ENCODE measurements at places on chromosomes 5 and 9. TPM values are rescaled to one million over a fixed set of nuclear protein-coding genes. Genes with fewer than 3 reads are reported as not detected.

DNA sequence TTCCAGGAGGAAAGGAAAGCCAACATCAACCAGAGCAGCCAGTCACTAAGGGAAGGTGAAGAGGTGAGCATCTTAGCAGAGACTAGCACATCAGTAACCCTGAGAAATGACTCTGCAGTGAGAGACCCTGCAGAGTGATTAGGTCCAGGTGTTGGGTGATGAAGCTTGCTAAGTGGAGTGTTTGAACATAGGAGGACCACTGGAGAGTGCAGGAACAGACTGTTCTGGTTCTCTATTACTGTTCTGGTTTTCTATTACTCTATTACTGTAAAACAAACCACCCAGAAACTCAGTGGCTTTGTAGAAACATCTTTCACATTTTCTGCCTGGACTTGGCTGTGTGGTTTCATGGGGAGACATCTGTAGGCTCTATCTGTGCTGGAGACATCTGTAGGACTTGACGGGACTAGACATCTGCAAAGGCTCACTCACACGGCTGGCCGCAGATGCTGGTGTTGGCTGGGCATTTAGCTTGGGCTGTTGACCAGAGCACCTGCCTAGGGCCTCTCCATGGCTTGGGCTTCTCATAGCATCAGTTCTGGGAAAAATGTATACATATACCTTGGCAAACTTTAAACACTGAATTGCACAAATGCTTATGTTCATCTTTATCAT is 33.4 kb upstream of the SPATA31E1 start:
- no peaks in the 10 kb centered on the region for H3K4me1 ChIP-seq
- H3K4me3 ChIP-seq, result no peak overlapping the region
- no peaks in the 10 kb centered on the region for H3K27me3 ChIP-seq
- DNase-seq, result no peak
- no peak overlapping the region for H3K27ac ChIP-seq
- no peaks in the 10 kb centered on the region for H3K36me3 ChIP-seq

DNA sequence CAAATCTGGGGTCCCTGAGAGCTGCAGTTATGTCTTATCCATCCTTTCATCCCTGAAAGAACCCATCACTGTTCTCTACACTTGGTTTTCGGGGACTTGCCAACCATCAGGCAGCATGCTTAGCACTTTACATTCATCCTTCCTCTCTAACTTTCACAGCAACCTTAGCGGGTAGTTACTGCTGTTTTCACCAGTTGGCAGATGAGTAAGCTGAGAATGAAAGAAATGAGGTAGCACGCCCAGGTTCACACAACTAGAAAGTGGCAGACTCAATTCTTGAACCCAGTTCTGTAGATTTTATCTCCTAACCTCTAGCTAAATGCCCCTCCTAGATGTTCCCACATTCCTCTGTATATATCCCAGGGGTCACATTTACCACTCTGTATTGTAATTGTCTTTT is 342.0 kb upstream of the WWC1 start:
- H3K36me3 ChIP-seq, result no peaks in the 10 kb centered on the region
- H3K4me3 ChIP-seq, result no peak overlapping the region
- H3K4me1 ChIP-seq, result peaks cover 9% of the 10 kb centered on the region
- H3K27ac ChIP-seq, result no peak overlapping the region
- no peaks in the 10 kb centered on the region for H3K27me3 ChIP-seq

DNA sequence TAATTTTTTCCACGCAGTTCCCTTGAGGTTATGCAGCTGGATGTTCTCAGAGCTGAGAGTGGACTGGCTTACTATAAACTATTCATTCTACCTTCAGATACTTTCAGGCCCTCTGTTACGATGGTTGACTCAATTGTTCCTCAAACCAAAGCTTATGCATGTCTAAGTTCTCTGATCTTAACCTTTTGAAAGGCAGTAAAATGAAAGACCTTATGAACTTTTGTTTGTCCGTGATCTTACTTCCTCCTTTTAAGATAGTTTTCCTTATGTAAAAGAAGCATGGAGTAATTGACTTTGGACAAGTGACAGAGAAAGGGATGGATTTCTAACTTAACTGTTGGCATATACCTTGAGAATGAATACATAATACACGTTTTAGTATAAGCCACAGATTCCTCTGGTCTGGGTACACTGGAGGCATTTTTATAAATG is 575.7 kb downstream of the PDE4D start:
- H3K4me1 ChIP-seq, result peaks cover 5% of the 10 kb centered on the region
- H3K27ac ChIP-seq, result no peak overlapping the region

- H3K36me3 ChIP-seq, result no peaks in the 10 kb centered on the region
- H3K27ac ChIP-seq, result no peak overlapping the region
- peaks cover 18% of the 10 kb centered on the region for H3K4me1 ChIP-seq
- no peaks in the 10 kb centered on the region for H3K27me3 ChIP-seq
- DNase-seq, result no peak
These were observed 2.9 kb downstream of the DNAJB5 start for GRCh38 chr9:34992376-34992951.

- no peaks in the 10 kb centered on the region for H3K27me3 ChIP-seq
- no peak for DNase-seq
- no peak overlapping the region for H3K27ac ChIP-seq
- peaks cover 20% of the 10 kb centered on the region for H3K4me1 ChIP-seq
- H3K36me3 ChIP-seq, result no peaks in the 10 kb centered on the region
These were observed 13.7 kb downstream of the TRIO start for GRCh38 chr5:14156650-14157492.

GRCh38 chr9:128999581-129000206 is 28.4 kb downstream of the SH3GLB2 start:
- no peak for DNase-seq
- H3K27ac ChIP-seq, result no peak overlapping the region
- no peak overlapping the region for H3K4me3 ChIP-seq
- no peaks in the 10 kb centered on the region for H3K27me3 ChIP-seq
- peaks cover 7% of the 10 kb centered on the region for H3K36me3 ChIP-seq
- no peaks in the 10 kb centered on the region for H3K4me1 ChIP-seq

GRCh38 chr5:2487152-2487763 is 264.2 kb downstream of the IRX2 start:
- no peak overlapping the region for H3K27ac ChIP-seq
- no peak overlapping the region for H3K4me3 ChIP-seq
- H3K27me3 ChIP-seq, result no peaks in the 10 kb centered on the region

DNA sequence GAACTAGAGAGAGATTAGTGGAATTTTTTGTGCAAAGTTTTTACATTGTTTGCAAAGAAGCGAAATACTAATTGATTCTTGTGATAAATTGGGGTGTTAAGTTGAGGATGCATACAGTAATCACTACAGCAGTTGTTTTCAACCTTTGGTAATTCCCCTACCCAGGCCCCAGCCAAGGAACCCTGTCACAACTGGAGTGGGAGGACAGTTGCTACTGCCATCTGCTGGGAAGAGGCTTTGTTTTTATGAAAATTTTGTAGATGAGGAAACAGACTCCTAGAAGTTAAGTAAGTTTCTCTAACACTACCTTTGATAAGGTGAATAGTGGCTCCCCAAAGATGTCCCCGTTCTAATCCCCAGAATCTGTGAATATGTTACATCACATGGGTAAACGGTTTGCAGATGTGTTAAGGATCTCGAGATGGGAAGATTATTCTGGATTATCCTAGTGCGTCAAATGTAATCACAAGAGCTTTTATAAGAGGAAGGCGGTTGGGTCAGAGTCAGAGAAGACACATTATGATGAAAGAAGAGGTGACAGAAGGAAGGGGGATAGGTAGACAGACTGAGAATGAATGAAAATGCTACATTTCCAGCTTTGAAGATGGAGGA is 34.0 kb upstream of the PPP1R2B start:
- DNase-seq, result peak; percentile 47
- no peak overlapping the region for H3K4me3 ChIP-seq
- H3K27ac ChIP-seq, result no peak overlapping the region
- H3K27me3 ChIP-seq, result no peaks in the 10 kb centered on the region
- H3K36me3 ChIP-seq, result no peaks in the 10 kb centered on the region

DNA sequence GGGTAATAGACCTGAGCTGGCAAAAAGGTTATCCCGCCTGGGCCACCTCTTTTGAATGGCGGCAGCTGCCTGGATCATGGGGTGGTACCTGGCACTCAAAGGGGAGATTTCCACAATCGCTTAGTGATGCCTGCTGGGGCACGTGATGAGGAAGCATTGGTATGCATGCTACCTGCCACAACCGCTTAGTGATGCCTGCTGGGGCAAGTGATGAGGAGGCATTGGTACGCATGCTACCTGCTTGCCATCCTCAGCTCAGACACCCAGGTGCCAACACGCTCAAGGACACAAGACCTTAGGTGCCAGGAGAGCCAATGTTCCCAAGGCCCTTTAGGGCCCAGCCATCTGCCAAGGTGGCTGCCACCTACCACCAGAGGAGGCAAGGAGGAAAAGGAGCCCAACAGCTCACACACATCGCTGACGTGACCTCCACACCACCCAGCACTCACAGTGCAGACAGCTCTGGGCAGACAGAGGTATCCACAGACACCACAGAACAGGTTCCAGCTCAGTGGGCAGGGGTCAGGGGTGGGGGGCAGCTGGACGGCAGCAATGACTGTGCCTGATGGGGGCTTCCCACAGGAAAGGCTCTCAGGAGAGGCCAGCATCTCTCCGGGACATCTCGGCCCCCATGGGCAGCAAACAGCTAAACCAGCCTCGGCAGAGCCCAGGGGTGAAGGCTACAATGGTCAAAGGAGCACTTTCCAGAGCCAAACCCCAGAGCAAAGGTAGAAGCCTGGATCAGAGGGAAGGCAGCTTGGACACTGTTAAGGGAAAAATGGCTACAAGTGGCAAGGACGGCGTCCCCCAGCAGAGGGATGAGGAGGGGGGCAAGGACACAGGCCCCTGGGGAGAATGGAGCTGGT is 43.0 kb upstream of the SARDH start:
- H3K4me1 ChIP-seq, result peaks cover 9% of the 10 kb centered on the region
- peaks cover 14% of the 10 kb centered on the region for H3K36me3 ChIP-seq
- no peak overlapping the region for H3K27ac ChIP-seq

GRCh38 chr5:138945421-138946240 is 70.5 kb upstream of the LRRTM2 start:
- peak overlapping the region; percentile 56 for H3K27ac ChIP-seq
- H3K27me3 ChIP-seq, result no peaks in the 10 kb centered on the region
- H3K36me3 ChIP-seq, result no peaks in the 10 kb centered on the region
- no peak for DNase-seq

DNA sequence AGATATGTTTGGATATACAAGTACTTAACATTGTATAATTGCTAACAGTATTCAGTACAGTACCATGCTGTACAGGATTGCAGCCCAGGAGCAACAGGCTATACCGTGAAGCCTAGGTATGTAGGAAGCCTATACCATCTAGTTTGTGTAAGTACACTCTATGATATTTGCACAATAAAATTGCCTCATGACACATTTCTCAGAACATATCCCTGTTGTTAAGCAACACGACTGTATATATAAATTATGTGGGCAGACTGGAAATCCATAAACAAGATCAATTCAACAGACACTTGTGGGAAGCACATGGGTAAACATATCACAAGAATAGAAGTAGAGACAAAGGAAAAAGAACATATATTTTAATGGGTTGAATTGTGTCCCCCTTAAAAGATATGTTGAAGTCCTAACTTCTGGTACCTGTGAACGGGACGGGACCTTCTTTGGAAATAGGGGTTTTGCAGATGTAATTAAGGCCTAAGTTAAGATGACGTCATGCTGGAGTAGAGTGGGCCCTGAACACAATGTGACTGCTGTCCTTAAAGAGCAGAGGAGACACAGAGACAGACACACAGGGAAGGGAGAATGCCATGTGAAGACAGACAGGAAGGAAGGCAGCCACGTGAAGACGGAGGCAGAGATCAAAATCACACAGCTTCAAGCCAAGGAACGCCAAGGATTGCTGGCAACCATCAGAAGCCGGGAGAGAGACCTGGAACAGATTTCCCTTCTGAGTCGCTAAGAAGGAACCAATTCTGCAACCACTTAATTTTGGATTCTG is 76.3 kb downstream of the SCAI start:
- H3K27me3 ChIP-seq, result no peaks in the 10 kb centered on the region
- no peak overlapping the region for H3K4me3 ChIP-seq
- no peaks in the 10 kb centered on the region for H3K36me3 ChIP-seq
- H3K4me1 ChIP-seq, result no peaks in the 10 kb centered on the region

DNA sequence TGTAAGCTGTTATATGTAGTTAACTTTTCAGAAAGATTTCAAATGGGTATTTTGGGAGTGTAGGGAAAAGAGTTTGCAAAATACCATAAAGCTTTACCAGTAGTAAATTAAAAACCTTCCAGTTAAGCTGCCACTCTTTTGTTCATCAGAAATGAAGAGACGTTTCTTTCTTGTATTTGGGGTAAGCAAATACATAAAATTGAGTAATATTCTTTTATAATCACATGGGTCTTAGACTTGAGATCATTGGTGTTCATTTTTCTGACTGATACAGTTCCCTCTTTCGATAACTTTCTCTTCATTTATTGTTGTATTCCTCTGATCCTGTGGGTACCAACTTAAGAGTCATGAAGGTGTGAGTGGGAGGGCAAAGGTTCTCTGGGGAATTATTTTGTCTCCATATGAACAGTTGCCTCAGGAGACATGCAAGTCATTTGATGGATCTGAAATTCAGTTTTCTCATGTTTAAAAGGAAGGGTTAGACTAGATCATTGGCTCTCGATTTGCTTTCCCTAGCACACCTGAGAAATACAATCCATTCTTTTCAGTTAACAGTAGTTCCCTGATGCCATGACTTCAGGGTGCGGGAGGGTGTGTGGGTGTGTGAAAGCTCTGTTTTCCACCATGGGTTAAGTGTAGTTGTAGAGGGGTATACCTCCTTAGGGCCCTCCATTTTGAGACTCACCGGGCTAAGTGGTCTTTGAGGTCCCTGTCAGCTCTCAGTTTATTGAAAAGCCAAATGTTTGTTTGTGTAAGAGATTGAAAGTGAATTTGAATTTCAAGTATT is 47.7 kb downstream of the CNTRL start:
- H3K4me3 ChIP-seq, result peak overlapping the region; percentile 48
- DNase-seq, result no peak
- peak overlapping the region; percentile 84 for H3K27ac ChIP-seq

GRCh38 chr5:150159741-150160179 is 4.1 kb upstream of the PDGFRB start:
- peaks cover 39% of the 10 kb centered on the region for H3K4me1 ChIP-seq
- H3K36me3 ChIP-seq, result no peaks in the 10 kb centered on the region
- H3K27me3 ChIP-seq, result no peaks in the 10 kb centered on the region
- no peak overlapping the region for H3K4me3 ChIP-seq

DNA sequence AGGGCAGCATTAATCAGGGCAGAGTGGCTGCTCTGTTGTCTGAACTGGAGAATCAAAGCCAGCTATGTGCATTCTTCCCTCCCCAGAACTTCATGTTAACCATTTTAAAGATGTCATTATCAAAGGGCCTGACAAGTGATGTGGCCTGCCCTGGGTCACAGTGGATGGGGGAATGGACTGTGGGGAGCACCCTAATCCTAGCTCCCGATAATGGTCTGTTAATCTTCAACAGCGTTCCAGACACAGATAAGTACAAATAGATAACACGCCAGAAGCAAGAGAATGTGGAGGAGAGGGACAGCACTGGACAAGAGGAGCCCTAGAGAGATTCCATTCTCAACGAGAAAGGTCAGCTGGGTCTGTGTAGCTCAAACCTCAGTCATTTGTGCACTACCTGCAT is 77.5 kb downstream of the DPYSL3 start:
- H3K27me3 ChIP-seq, result no peaks in the 10 kb centered on the region
- H3K27ac ChIP-seq, result peak overlapping the region; percentile 48
- peak; percentile 88 for DNase-seq

GRCh38 chr5:39063037-39063436 is 11.2 kb downstream of the RICTOR start:
- H3K27me3 ChIP-seq, result no peaks in the 10 kb centered on the region
- H3K4me3 ChIP-seq, result no peak overlapping the region
- DNase-seq, result no peak

GRCh38 chr5:176738637-176739250 is 71.6 kb upstream of the UNC5A start:
- no peak overlapping the region for H3K4me3 ChIP-seq
- H3K36me3 ChIP-seq, result no peaks in the 10 kb centered on the region
- no peak overlapping the region for H3K27ac ChIP-seq
- no peak for DNase-seq

The ALAD gene
- 48.8 TPM for total RNA-seq

The OGN gene
- not detected for total RNA-seq

The ADAMTS16 gene
- total RNA-seq, result not detected

The CCDC183 gene
- 4.2 TPM for total RNA-seq

The LRRC70 gene
- 0.56 TPM for total RNA-seq
